ENCODE measurements at places on chromosomes 4 and X.

DNA sequence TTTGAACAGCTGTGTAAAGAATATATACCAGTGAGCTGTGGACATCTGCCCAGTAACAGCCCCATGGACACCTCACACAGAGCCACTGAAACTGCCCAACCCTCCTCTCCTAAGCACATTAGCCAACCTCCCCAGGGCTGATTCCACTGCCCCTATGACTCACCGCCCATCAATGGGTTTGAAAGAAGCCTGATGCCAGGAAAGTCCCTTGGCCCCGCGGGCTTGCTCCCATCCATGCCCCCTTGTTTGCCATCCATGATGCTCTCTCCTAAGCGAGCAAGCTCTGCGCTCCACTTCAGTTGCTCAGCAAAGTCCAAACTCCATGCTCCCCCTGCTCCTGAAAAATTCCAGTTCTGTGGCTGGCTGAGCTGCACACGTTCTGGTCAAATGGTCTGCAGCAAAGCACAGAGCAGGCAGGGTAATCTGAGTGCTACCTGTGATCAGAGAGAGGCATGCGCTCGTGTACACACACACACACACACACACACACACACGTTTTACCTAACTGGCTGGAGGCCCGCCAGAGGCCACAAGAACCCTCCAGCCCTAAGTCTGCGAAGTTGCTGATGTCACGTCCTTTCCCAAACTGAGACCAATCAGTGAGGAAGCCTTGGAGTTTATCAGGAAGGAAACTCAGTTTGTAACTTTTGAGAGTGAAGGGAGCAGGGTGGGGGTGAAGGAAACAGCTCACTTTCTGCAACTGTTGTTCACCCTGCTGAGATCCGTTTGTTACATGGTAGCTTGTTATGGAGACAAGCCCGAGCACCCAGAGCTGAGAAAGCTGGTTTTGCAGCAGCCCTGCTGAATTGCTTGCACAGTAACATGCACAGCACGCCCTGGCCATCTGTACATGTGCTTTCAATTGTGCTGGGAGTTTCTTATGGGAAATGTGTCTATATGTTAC is at the start of gene ASB9:
ASB9 (minus strand) TSS at position 466 of the 904 bp plus-strand sequence; CDS start at position 257, 209 bp downstream.
- no peak for DNase-seq

DNA sequence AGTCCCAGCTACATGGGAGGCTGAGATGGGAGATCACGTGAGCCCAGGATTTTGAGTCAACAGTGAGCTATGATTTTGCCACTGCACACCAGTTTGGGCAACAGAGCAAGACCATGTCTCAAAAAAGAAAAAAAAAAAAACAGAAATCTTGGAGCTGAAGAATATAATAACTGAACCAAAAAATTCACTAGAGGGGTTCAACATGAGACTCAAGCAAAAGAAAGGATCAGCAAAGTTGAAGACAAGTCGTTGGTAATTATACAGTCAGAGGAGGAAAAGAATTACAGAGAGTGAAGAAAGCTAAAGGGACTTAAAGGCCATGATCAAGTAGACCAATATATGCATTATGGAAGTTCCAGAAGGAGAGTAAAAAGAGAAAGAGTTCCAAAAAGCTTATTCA is 26.9 kb downstream of the SHROOM4 start:
- DNase-seq = no peak

DNA sequence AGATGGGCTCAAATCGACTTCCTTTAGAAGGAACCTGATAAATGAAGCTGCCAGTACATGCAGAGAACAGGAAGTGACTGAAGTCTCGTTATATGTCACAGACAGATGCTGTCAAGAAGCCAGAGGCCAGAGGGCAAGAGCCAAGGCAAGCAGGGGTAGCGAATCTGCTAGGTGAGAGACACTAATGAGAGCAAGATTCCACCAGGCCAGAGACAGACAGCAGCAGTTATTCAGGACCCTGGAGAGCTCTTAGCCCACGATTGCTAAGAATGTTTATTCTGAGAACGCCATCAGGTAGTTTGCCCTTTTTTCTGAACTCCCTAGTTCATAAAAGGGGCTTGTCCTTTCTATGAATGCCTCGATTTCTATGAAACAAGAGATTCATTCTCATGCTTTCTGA is 73.7 kb downstream of the BEND2 start:
- no peak for DNase-seq

DNA sequence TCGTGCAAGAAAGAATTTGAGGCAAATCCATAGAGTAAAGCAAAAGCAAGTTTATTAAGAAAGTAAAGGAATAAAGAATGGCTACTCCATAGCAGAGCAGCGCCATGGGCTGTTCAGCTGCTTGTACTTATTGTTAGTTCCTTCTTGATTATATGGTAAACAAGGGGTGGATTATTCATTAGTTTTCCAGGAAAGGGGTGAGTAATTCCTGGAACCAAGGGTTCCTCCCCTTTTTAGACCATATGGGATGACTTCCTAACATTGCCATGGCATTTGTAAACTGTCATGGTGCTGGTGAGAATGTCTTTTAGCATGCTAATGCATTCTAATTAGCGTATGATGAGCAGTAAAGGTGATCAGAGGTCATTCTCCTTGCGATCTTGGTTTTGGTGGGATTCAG is 23.5 kb upstream of the CEP135 start:
- DNase-seq = no peak
